ENCODE measurements at places on chromosomes 11 and 22. TPM values are rescaled to one million over a fixed set of nuclear protein-coding genes. Genes with fewer than 3 reads are reported as not detected.

DNA sequence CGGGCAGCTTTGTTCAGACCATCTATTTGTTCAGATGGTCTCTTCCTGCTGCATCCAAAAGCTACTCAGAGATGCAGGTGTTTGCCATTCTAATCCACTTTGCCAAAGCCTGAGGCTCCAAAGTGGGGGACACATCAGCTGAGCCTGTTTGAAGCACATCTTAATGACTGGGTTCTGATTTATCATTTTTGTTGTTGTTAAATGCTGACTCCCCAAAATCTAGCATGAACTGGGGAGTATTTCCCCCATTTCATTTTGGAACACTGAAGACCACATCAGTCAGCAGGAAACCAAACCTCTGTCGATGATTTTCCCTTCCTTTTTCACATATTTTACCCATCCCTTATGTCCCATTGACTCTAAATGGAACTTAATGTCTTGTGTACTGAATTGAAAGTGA is 262.6 kb downstream of the NTM start:
- peaks cover 2% of the 10 kb centered on the region for H3K27me3 ChIP-seq
- H3K4me1 ChIP-seq: no peaks in the 10 kb centered on the region
- no peaks in the 10 kb centered on the region for H3K36me3 ChIP-seq
- no peak overlapping the region for H3K27ac ChIP-seq

GRCh38 chr11:2213384-2213842 is 41.8 kb upstream of the TH start:
- no peaks in the 10 kb centered on the region for H3K36me3 ChIP-seq
- no peak overlapping the region for H3K4me3 ChIP-seq
- peaks cover 2% of the 10 kb centered on the region for H3K4me1 ChIP-seq

The SGSM1 gene
- total RNA-seq: 0.09 TPM

DNA sequence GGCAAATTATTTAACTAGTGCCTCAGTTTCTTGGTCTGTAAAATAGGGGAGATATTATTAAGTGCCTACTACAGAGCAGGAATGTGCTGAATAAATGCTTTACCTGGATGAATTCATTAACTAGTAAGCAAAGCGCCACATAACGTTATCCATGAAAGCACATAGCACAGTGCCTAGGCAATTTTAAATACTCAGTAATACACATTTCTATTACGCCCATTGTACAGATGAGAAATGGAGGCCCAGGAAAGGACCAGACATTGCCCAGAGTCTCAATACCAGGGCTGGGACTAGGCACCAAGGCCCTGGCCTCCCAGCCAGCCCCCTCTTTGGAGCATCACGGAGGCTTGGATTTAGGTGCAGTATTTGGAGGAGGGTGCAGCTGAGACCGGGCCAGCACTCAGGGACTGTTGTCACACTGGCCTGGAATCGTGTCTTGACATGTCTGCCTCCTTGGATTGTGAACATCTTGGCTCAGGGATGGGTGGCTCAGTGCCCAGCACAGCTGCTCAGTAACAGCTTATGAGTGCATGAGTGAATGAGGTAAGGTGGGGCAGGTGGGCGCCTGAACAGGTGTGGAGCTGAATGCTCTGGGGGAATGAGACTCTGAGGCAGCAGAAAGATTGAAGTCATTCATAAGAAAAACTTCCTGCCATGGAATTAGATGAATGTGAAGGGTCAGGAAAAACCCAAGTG is 42.1 kb upstream of the TPBGL start:
- no peak overlapping the region for H3K27ac ChIP-seq
- no peak for DNase-seq
- H3K4me1 ChIP-seq: no peaks in the 10 kb centered on the region
- peaks cover 5% of the 10 kb centered on the region for H3K27me3 ChIP-seq

GRCh38 chr11:116939499-116939898 is 102.1 kb upstream of the APOA1 start:
- no peak overlapping the region for H3K4me3 ChIP-seq
- DNase-seq: no peak
- H3K27ac ChIP-seq: no peak overlapping the region
- peaks cover 50% of the 10 kb centered on the region for H3K36me3 ChIP-seq
- no peaks in the 10 kb centered on the region for H3K27me3 ChIP-seq

GRCh38 chr11:15493066-15493465 is 378.3 kb downstream of the INSC start:
- no peaks in the 10 kb centered on the region for H3K4me1 ChIP-seq
- no peak overlapping the region for H3K4me3 ChIP-seq
- no peaks in the 10 kb centered on the region for H3K27me3 ChIP-seq
- no peak overlapping the region for H3K27ac ChIP-seq
- DNase-seq: no peak

The CSF2RB gene
- total RNA-seq: 141 TPM

GRCh38 chr11:69249311-69250185 is 44.4 kb upstream of the MYEOV start:
- no peaks in the 10 kb centered on the region for H3K36me3 ChIP-seq
- H3K27me3 ChIP-seq: peaks cover 9% of the 10 kb centered on the region
- no peaks in the 10 kb centered on the region for H3K4me1 ChIP-seq

The SIK2 gene
- total RNA-seq: 10.2 TPM

DNA sequence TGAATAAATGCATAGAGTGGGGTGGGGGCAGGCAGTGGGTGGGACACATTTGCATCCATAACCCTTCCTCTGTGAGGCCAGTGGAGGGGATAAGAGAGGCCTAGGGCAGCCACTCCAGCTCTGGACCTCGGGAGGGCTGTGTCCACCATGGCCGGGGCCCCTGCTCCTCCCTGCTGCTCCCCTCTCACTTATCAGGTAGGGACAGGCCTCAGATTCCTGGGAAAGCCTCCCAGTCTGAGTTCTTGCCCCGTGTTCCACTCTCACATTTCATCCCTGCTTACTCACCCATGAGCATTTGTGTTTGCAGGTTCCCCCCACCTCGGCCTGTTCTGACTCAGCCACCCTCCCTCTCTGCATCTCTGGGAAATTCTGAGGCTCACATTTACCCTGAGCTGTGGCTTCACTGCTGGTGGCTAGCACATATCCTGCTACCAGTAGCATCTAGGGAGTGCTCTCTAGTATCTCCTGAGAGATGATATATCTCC is 128.7 kb upstream of the TOP3B start:
- H3K4me1 ChIP-seq: peaks cover 47% of the 10 kb centered on the region
- no peaks in the 10 kb centered on the region for H3K27me3 ChIP-seq
- H3K4me3 ChIP-seq: peak overlapping the region; percentile 67
- H3K27ac ChIP-seq: peak overlapping the region; percentile 95
- no peak for DNase-seq

GRCh38 chr11:60926500-60926899 is 2.2 kb downstream of the TMEM132A start:
- no peak overlapping the region for H3K27ac ChIP-seq
- H3K4me3 ChIP-seq: no peak overlapping the region
- peaks cover 4% of the 10 kb centered on the region for H3K27me3 ChIP-seq
- no peak for DNase-seq
- peaks cover 41% of the 10 kb centered on the region for H3K4me1 ChIP-seq

- no peak overlapping the region for H3K27ac ChIP-seq
- H3K4me3 ChIP-seq: no peak overlapping the region
- no peaks in the 10 kb centered on the region for H3K36me3 ChIP-seq
- peaks cover 2% of the 10 kb centered on the region for H3K4me1 ChIP-seq
- H3K27me3 ChIP-seq: no peaks in the 10 kb centered on the region
Measured at GRCh38 chr11:14619603-14620531, 23.7 kb upstream of the PDE3B start.

The TSGA10IP gene
- total RNA-seq: not detected

DNA sequence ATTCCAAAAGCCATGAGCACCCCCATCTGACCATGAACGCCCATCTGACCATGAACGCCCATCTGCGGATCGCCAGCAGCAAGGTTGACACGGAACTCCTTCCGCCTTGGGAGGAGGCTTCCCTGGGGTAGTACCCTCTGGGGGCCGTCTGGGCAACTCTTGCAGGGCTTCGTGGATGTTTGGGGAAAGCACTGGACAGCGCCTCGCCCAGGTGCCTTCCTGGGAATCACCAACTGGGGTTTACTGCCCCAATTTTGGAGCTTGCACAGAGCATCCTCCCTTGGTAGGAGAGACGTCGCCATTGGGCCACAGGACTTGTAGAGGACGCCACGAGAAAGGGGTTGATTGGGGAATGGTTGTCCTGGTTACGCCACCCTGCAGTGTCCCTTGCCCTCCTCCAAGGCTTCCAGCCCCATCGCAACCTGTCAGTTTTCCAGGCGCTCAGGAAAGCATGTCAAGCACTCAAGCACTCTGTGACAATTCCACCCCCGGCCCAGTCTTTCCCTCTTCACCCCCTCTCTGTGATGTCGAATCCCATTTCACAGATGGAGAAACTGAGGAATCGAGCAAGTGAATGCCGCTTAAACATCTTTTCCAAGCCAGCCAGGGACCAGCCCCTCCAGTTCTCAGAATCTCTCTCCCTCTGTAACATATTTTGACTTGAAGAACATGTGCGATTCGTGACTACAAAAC is 914 bp upstream of the PRDM11 start:
- peak overlapping the region; percentile 87 for H3K27ac ChIP-seq
- H3K4me1 ChIP-seq: peaks cover 31% of the 10 kb centered on the region
- peak overlapping the region; percentile 89 for H3K4me3 ChIP-seq
- DNase-seq: no peak
- peaks cover 10% of the 10 kb centered on the region for H3K27me3 ChIP-seq
- H3K36me3 ChIP-seq: no peaks in the 10 kb centered on the region

The LSP1 gene
- total RNA-seq: 301 TPM

DNA sequence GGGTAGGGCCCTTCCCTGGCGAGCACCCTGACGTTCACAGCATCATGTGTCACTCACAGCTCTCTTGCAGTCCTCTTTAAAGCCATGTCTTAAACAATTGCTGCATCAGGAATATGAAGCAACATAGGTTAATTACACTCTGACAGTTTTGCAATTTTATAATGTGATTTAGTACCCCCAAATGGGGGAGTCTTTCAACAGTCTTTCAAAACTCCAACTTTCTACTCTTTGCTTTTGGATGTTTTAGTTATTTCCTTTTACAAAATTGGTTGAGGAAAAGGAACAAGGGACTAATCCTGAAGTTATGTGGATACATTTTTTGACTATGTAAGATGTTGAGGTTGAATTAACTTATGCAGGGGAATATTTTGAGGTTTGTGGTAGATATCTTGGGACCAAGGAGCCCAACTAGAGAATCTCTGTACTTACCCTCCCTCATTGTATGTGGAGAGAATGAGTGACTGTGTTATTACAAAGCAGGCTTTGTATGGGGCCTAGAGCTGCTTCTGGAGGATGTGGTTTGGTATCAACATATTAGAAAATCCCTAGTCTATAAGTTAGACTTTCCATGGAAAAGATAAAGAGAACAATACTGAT is at the start of gene MMP8:
Gene MMP8, minus strand, starts transcription at position 51 of the 597 bp plus-strand sequence. CDS start 99 bp downstream, outside the sequence.
- peaks cover 8% of the 10 kb centered on the region for H3K27me3 ChIP-seq
- H3K4me3 ChIP-seq: no peak within 1 kb of the TSS
- H3K36me3 ChIP-seq: no peaks in the 10 kb centered on the region

- H3K27ac ChIP-seq: no peak overlapping the region
- no peak for DNase-seq
Measured at GRCh38 chr11:65781152-65781961, 581 bp upstream of the AP5B1 start.

GRCh38 chr11:46240371-46240770 is 37.1 kb upstream of the CREB3L1 start:
- peaks cover 37% of the 10 kb centered on the region for H3K27me3 ChIP-seq
- no peak overlapping the region for H3K27ac ChIP-seq
- no peak overlapping the region for H3K4me3 ChIP-seq

The SLC22A9 gene
- total RNA-seq: not detected

DNA sequence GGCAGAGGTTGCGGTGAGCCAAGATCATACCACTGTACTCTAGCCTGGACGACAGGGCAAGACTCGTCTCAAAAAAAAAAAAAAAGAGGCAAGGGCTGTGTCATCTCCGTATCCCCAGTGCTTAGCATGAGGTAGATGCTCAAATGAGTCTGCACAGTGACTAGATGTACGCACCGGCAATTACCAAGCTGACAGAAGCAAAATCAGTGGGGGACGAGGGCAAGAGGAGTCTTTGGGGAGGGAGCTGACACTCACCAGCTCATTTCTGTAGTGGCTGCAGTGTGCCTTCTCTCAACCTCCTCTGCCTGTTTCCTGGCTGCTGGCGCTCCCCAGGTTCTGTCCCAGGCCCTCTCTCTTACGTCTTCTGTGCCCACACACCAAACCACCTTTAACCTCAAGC is 69.9 kb downstream of the PACSIN2 start:
- peaks cover 18% of the 10 kb centered on the region for H3K36me3 ChIP-seq
- H3K27ac ChIP-seq: no peak overlapping the region
- no peak overlapping the region for H3K4me3 ChIP-seq

- no peaks in the 10 kb centered on the region for H3K36me3 ChIP-seq
- no peak overlapping the region for H3K4me3 ChIP-seq
- H3K27ac ChIP-seq: no peak overlapping the region
- H3K27me3 ChIP-seq: peaks cover 16% of the 10 kb centered on the region
- no peak for DNase-seq
- H3K4me1 ChIP-seq: no peaks in the 10 kb centered on the region
Measured at GRCh38 chr11:35594680-35595079, 23.6 kb upstream of the FJX1 start.

The UCP3 gene
- total RNA-seq: 5.7 TPM

DNA sequence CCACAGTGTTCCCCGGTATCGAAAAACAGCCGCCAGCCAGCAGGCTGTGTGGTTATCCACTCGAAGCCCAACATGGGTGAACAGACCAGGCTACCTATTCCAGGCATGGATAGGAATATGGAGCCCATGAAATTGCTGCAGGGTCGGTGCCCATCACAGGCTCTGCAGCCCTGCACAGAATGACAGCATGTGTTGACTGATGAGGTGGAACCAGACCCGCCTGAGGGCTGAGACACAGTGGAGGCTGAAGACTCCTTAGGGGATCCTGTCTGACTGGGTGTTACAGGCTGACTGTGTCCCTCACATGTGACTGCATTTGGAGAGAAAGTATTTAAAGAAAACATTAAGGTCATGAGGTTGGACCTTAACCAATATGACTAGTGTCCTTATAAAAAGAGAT is 6.2 kb upstream of the YPEL1 start:
- no peak for DNase-seq
- no peaks in the 10 kb centered on the region for H3K27me3 ChIP-seq
- no peak overlapping the region for H3K27ac ChIP-seq
- no peaks in the 10 kb centered on the region for H3K36me3 ChIP-seq
- no peak overlapping the region for H3K4me3 ChIP-seq

GRCh38 chr11:131430473-131431208 is 60.2 kb downstream of the NTM start:
- no peaks in the 10 kb centered on the region for H3K27me3 ChIP-seq
- H3K27ac ChIP-seq: no peak overlapping the region
- no peaks in the 10 kb centered on the region for H3K4me1 ChIP-seq
- H3K4me3 ChIP-seq: no peak overlapping the region
- H3K36me3 ChIP-seq: no peaks in the 10 kb centered on the region

The INS gene
- not detected for total RNA-seq

The ANGPTL5 gene
- not detected for total RNA-seq

DNA sequence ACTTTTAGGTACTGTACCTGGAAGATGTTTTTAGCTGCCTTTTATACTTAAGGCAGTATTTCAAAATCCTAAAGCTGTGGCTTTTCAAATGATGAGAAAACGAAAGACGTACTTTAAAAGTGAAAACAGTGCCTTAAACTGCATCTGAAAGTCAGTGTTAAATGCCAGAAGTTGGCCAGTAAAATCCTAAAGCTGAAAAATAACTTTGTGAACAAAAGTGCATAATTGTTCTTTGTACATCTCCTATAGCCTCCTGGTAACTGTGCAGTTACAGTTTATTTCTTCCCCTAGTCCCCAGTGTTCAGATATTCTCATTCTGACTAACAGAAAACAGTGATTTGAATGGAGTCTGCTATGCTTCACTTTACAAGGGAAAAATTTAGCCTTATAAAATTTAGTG is 6.8 kb downstream of the EED start:
- H3K4me1 ChIP-seq: peaks cover 57% of the 10 kb centered on the region
- no peak for DNase-seq
- H3K27me3 ChIP-seq: no peaks in the 10 kb centered on the region
- H3K36me3 ChIP-seq: peaks cover 32% of the 10 kb centered on the region
- peak overlapping the region; percentile 35 for H3K4me3 ChIP-seq

The NLRP14 gene
- 0.11 TPM for total RNA-seq

Data from activated B cell treated with CpG ODN at 0.5 μM for 24 hours (primary cell).